A549 treated with ZK216348 at 1 μM for 4 hours (cell line): ENCODE measurements at places on chromosomes 1 and 21. TPM values are rescaled to one million over a fixed set of nuclear protein-coding genes. Genes with fewer than 3 reads are reported as not detected.

Gene TMEM240
- total RNA-seq, result 0.37 to 0.68 TPM (median 0.48 TPM) in 4 of 5 replicates, not detected in the other

Gene BRDT
- total RNA-seq, result not detected in 5 replicates

Gene KRTAP13-2
- not detected in 5 replicates for total RNA-seq

Gene FCRL5
- not detected in 5 replicates for total RNA-seq

Gene AMY1B
- not detected in 5 replicates for total RNA-seq

Gene SETSIP
- not detected in 5 replicates for total RNA-seq

Gene FCRL2
- not detected in 5 replicates for total RNA-seq

Gene LAMC1
- total RNA-seq, result 100 to 126 TPM (median 119 TPM) in 5 replicates

Gene FLG2
- total RNA-seq, result not detected in 5 replicates

Gene LORICRIN
- not detected in 5 replicates for total RNA-seq

Gene DIRAS3
- total RNA-seq, result 0.79 to 1.2 TPM (median 0.98 TPM) in 5 replicates

Gene HSD3B1
- total RNA-seq, result not detected in 5 replicates
